ENCODE measurements at places on chromosomes 12 and 14. TPM values are rescaled to one million over a fixed set of nuclear protein-coding genes. Genes with fewer than 3 reads are reported as not detected.

Gene EXOC5
- 42.0 TPM for total RNA-seq

Gene NANOG
- total RNA-seq, result not detected

Gene KLHL33
- total RNA-seq, result 0.31 TPM

Gene INHBE
- not detected for total RNA-seq

Gene RIPK3
- 58.2 TPM for total RNA-seq

Gene CISTR
- not detected for total RNA-seq

Gene SIX4
- not detected for total RNA-seq

Gene TDRD9
- 1.4 TPM for total RNA-seq

Gene KRT78
- not detected for total RNA-seq

Gene PLEKHG3
- 285 TPM for total RNA-seq

Gene TIMM9
- 19.2 TPM for total RNA-seq

Gene PHC1
- 37.8 TPM for total RNA-seq

GRCh38 chr12:106583242-106584103 is 669 bp downstream of the RFX4 start:
- no peak for DNase-seq

GRCh38 chr12:89672589-89672979 is 36.1 kb downstream of the ATP2B1 start:
- no peak for DNase-seq

DNA sequence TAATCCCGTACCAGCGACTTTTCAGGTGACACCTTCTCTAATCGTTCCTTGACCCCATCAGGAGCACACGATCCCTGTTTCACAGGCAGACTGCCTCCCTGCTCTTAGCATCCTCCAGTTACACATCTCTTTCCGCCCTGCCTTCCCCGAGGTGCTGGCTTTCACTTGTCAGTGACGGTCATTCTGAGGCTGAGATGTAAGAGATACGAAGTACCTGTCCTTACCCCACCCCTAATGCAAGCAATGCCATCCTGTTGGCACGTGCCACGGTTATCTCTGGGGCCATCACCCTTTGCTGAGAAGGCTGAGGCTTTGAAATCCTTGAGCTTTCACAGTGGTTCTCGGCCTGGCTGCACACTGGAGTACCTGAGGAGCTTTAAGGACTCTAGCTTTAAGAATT is 24.4 kb downstream of the B4GALNT3 start:
- no peak for DNase-seq

DNA sequence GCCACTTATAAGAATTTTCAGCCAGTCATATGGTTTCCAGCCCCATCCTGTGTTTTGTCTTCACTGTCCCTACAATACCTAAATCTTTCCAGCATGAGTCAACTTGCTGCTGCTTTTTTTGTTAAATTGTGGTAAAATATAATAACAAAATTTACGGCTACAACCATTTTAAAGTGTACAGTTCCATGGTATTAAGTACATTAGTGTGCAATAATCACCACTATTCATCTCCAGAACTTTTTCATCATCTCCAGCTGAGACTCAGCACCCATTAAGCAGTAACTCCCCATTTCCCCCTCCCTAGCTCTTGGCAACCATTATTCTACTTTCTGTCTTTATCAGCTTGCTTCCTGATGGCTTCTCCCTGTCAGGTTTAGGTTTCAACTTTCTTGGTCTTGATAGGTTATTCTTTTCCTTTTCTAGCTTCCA is 39.1 kb downstream of the FRS2 start:
- DNase-seq, result no peak

- no peak for DNase-seq
These were observed 123.2 kb upstream of the FOXN3 start for GRCh38 chr14:89540009-89540829.

DNA sequence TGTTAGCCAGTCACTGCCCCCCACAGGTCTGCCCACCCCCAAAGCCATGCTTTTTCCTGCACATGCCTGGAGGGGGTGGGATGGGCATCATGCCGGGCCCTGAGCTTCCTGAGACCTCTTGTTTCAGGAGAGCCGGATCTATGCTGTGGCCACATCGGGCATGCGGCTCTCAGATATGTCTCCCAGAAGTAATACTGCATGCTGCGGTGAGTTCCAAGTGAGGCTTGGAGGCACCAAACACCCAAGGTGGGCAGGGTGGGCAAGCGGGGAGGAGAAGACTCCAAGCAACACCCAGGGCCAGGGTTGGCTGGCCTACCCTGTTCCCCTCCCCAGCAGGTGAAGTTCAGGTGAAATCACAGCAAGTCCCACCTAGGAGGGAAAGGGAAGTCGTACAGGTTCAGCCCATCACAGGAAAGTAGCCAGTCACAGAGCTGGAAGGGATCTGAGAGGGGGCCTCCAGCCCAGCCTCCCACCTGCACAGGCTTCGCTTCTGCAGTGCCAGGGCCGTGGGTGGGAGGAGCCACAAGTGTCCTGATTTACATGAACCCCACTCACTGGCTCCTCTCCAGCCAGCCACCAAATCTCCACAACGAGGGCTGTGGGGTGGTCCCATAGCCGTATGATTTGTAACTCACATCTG is 30.9 kb downstream of the PIGH start:
- no peak for DNase-seq

DNA sequence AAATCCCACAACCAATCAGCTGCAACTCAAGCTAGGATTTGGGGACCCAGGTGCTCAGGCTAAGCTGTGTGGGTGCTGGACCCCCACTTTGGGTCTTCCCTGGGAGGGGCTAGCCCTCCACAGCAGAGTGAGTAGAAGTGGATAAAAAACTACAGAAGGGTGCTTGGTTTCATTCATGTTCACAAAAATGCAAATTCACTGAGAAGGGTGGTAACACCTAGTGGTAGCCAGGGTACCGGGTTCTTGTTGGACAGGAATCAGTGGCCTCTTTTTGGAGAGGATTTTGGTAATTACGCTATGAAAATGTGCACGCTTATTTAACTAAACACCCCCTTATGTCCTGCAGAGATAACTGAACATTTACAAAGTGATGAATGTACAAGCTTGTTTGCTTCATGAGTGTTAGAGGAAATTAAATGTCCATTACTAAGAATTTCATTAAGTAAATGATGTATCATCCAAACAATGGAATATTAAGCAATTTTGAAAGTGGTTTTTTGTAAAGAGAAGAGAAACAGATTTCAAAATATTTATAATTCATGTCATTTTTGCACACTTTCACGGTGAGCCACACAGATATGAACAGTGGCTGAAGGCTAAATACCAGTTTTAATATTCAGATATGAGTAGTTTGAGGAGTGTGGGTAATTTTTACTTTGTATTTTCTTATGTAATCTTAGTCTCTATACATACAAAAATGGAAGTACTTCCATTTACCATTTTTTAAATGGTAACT is 78.3 kb downstream of the DDX51 start:
- no peak for DNase-seq

DNA sequence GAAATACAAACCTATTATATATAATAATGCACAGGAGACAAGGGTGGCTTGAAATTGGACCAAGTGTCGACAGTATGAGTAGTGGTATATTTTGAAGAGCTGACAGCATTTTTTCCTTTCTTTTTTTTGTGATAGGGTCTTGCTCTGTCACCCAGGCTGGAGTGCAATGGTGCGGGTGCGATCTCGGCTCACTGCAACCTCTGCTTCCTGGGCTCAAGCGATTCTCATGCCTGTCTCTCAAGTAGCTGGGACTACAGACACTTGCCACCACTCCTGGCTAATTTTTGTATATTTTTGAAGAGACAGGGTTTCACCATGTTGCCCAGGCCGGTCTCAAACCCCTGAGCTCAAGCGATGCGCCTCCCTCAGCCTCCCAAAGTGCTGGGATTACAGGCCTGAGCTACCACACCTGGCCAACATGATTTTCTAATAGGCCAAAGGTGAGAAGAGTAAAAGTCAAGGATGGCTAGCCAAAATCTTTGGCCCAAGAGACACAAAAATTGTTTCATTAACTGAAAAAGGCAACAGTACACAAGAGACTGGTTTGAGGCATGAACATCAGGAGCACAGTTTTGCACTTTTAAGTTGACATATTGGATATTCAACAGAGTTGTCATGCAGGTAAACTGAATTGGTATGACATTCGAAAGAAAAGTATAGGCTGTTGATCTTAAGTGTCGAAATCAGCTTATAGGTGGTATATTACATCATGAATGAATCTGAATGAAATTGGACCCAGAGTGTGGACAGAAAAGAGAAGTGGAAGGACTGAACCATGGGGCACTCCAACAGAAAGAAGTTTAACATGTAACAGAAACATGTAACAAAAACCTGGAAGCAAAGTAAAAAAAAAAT is 12.5 kb downstream of the HNRNPC start:
- no peak for DNase-seq

- DNase-seq, result no peak
These were observed 62.0 kb upstream of the LMNTD1 start for GRCh38 chr12:25615119-25615518.

DNA sequence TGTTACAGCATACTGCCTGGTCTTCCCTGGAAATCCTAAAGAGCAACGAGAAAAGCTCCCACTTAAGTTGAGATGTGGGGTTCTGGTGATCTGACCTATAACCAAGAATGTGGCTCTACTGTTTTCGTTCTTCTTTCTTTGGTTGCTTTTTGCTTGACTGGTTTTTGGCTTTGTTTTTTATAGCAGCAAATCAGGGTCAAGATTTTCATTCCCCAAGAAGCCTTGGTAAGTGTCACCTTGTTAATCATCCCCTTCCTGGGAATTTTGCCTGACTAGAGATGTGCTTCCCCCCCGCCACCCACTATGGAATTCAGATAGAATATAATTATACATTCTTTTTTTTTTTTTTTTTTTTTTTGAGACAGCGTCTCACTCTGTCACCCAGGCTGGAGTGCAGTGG is 116.7 kb upstream of the FOXN3 start:
- DNase-seq, result no peak

DNA sequence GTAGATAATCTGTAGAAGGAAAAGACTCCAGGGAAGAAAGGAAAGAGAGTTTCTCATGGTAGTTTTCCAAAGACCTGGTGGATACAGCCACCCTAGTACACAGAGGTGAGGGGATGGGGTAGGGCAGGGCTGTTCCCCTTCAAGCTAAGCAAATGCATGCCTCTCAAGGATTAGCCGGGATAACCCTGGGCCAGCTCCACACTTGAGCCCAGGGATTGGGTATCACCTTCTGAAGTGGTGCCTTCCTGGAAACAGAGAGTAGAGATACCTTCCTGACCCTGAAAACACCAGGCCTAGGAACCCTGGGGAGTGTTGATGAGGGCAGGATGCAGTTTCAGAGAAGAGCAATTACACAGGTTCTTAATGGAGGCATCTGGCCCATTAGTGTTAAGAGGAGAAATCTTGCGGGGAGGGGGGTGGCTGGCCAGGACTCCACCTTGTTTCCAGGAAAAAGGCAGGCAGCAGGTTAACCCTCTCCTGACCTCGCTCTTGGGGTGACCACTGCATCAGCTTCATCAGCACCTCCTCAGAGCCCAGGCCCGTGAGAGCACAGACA is 106.9 kb upstream of the TMEM233 start:
- DNase-seq, result no peak

- no peak for DNase-seq
These were observed 112.6 kb downstream of the FOXA1 start for GRCh38 chr14:37482428-37482827.

DNA sequence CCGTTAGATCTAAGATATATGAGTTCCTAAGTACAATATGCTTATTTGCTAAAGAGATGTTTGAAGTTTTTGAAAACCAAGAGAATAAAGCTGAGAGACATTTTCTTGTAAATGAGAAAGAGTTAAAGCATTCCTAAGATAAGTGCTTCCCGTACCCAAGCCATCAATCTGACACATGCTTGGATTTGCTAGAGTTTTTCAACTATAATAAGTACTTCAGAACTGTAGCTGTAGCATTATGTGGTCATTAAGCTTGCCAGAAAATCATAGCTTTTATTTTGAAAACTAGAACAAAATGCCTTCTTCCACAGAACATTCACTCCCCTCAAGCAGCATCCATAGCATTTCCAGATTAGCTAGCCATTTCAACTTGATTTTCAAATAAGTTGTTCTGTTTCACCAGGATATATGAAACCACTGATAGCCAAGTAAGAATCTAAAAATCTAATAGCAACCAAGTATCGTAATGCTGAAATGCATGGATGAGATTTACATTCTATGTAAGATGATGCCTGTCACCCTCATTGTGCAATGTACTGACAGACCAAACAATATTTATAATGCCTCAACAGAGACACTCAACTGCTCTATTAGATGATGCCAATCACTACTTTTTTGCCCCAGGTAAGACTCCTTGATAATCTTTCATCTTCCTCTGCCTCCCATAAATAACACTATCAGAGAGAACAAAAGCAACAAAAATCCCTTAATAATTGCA is 8.0 kb downstream of the SNW1 start:
- no peak for DNase-seq

GRCh38 chr14:99751539-99752485 is 41.4 kb upstream of the EML1 start:
- DNase-seq, result no peak

DNA sequence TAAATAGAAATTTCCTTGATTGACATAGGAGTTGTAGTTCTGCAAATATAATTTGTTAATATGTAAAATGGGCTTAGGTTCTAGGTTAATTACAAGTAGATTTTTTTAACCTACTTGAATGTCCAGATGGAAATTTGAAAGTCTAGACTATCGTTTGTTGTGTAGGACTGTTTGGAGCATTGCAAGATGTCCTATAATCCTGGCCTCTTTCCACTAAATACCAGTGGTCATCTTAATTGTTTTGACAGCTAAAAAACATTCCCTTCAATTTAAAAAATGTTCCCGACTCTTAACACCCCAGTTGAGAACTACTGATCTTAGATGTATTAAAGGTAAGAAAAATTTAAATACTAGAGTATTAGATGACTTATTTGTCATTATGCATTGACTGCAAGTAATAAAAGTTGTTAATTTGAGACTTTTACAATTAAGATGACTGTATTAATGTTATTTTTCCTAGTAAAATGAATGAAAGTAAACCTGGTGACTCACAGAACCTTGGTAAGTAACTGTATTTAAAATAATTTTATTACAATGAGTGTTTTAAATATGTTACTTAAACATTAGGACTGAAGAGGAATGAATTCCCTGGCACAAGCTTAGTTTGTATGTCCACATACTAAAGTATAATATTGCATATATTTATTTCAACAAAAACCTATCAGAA is 21.8 kb downstream of the G2E3 start:
- DNase-seq, result no peak

- DNase-seq, result no peak
These were observed 100.4 kb downstream of the IRF2BPL start for GRCh38 chr14:76927971-76928700.

GRCh38 chr12:1796515-1797010 is 23.8 kb upstream of the LRTM2 start:
- DNase-seq, result peak; percentile 74

GRCh38 chr12:1330477-1330827 is 263.9 kb downstream of the FBXL14 start:
- no peak for DNase-seq

GRCh38 chr12:3553681-3554370 is 62.8 kb downstream of the PRMT8 start:
- no peak for DNase-seq

DNA sequence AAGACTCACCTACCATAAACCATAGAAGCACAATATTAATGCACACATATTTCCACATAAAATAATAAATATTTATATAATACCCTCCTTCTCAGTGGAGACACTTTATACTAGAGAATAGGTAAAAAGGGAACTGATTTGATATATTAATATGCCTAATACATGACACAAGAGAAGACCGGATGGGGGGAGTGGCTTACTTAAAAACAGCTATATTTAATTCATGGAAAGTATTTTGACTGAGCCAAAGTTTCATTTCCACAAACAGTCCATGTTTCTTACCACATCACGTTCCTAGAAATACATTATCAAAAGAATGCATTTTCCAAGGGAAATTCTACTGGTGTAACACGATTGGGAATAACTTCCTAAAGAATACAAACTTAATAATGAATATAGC is 63.4 kb downstream of the ITPR2 start:
- DNase-seq, result no peak

- no peak for DNase-seq
These were observed 143.0 kb downstream of the AKAP6 start for GRCh38 chr14:32472076-32472475.

All from natural killer cell (primary cell).